ENCODE measurements at places on chromosomes 3 and 15.

GRCh38 chr3:114093596-114093995 lies 37.1 kb downstream of the QTRT2 start:
- no peak for DNase-seq

GRCh38 chr15:45842151-45842550 lies 207.3 kb downstream of the SQOR start:
- DNase-seq: no peak

- no peak for DNase-seq
Observed at GRCh38 chr3:1172644-1173043, 79.8 kb downstream of the CNTN6 start.

GRCh38 chr3:40228792-40229350 lies 80.6 kb upstream of the EIF1B start:
- DNase-seq: no peak

- peak; percentile 27 for DNase-seq
Observed at GRCh38 chr3:141303481-141304223, 64.7 kb upstream of the ZBTB38 start.

GRCh38 chr15:64466408-64467141 lies 6.2 kb downstream of the ZNF609 start:
- DNase-seq: no peak

GRCh38 chr15:47620960-47621681 lies 96.2 kb upstream of the SEMA6D start:
- DNase-seq: no peak

- peak; percentile 77 for DNase-seq
Observed at GRCh38 chr3:46321461-46322104, 32.3 kb upstream of the CCR2 start.

DNA sequence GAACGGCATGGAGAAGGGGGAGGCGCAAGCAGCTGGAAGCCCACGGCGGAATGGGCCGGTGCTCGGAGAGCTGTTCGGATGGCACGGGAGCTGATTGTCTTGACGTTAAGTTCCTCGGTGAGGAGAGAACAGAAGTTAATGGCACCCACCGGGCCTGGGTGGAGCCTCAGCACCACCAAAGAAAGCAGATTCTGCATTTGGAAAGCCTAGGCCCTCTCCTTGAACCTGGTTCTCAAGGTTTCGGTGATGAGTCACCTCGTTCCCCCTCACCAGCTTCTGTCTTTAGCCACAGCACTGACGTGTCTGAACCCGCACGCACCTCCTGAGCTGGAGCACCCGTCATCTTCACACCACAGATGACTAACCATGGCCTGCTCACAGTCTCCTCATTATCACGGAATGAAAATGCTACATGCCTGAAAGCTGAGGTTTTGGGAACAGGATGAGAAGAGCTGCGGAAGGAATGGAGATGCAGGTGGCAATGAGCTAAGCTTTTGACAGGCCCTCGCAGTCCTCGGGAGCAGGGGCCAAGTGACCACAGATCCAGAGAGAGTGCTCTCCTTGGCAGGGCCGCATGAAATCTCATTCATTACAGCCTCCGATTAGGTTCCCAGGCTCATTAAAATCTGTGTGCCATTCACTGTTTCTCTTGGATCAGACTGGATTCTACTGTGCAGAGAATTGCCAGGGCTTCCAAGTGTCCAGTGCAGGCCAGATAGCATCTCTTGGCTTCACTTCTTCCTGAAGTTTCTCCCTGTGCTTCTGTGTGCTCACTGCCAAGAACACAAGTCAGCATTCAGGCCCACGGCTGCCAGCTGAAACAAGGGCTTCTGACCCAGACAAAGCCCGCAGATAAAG lies 96.3 kb upstream of the DLG1 start:
- no peak for DNase-seq

- no peak for DNase-seq
Observed at GRCh38 chr3:126245811-126246727, 65.7 kb upstream of the ALDH1L1 start.

- no peak for DNase-seq
Observed at GRCh38 chr3:13236557-13237173, 163.4 kb upstream of the IQSEC1 start.

- DNase-seq: no peak
Observed at GRCh38 chr3:23130406-23130805, 72.7 kb upstream of the UBE2E2 start.

DNA sequence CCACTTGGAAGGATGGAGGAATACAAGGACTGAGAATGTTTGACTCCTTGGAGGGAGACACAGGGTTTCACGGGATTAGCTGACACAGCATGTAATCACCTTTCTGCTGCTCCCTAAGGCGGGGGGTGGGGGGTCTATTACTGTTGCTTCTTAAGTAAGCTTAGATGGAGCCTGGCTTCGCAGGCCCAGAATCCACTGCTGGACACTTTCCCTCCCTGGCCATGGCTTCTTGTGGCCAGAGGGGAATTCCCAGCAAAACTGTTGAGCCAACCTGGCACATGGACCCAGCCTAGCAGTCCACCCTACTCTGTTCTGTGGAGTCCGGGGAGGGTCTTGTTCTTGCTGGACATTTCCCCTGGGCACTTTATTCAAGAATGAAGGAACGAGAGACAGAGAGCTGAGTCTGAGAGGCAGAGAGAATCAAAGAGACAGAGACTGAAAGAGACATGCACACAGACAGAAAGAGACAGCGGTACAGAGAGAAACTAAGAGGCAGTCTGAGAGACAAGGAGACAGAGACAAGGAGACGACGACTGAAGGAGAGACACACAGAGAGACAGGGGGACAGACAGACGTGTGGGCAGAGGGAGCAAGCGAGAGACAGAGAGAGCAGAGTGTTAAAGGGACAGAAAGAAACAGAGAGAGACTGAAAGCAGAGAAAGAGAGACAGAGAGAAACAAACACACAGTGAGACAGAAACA lies 55.6 kb upstream of the DLG1 start:
- DNase-seq: no peak

- DNase-seq: no peak
Observed at GRCh38 chr15:70488002-70488605, 275.3 kb downstream of the UACA start.

DNA sequence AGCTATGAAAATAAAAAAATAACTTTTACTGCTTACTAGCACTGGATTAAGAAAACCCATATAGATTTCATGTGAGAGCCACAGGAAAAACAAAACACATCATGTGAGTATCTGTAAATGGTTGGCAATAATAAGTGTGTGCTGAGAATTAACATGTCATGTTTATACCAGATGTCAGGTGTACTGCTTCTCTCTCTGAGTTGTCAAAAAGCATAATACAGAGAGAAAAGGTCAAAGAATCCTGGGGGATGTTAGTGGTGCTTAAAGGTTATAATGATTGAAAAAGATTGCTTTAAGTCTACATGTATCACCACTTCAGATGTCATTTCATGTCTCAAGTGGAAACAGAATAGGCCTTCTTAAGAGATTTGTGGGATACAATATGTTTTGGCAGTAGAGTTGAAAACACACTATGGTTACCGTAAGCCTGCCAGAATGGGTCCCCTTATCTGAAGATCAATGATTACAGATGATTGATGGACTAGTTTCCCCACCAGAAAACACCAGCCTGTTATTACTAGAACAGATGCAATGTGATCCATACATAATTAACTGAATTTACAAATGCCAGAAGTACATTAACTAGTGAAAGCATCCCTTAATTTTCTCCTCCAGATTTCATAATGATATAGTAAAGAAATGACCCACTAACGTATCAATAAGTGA lies 204.1 kb downstream of the CNTN3 start:
- no peak for DNase-seq

DNA sequence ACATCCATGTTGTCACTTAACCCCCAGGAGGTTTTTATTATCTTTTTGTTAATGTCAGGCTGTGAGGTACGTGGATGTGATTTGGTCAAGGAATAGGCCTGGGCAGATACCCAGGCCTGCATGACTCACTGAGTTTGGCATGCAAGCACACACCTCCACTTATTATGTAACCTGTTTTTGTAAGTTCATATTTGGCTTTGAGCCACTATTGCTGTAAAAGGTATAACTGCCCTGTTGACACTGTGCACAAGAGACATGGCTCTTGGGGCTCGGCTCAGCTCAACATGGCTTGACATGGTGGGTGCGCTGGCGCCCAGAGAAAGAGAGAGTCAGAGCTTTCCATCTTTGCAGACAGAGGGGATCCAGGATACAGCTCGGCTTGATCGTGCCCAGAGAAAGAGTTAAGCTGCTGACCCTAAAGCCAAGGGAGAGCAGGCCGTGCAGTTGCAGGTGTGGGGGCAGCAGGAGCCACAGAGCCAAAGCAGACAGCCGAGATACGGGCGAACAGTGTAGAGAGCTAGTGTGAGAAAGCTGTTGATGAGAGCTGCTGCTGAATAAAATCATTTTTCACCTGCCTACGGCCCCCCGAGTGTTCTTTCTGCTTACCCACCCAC lies 67.9 kb upstream of the UNC13C start:
- DNase-seq: no peak

GRCh38 chr15:62901909-62902546 lies 140.5 kb upstream of the TPM1 start:
- DNase-seq: no peak

DNA sequence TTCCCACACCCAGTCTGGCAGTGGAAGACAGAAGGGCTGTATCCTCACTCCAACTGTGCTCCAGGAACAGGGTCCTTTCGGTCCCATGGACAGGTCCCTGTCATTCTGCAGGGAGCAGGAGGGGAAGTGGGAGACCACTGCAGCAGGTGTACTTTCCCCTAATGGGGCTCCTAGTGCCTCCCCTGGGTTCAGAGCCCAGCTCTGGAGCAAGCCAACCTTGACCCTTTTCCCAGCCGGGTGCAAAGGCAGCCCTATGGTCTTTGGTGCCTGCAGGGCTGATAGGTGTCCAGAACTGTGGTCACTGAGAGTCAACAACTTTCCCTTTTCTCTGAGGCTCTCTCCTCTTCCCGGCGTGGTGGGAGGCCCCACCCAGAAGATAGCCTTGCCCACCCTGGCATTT lies 26.8 kb downstream of the MAGEF1 start:
- no peak for DNase-seq

GRCh38 chr3:114111060-114111770 lies 54.7 kb downstream of the QTRT2 start:
- DNase-seq: peak; percentile 92

GRCh38 chr3:179020112-179020511 lies 51.5 kb downstream of the ZMAT3 start:
- no peak for DNase-seq

- no peak for DNase-seq
Observed at GRCh38 chr15:86162172-86162591, 82.5 kb downstream of the AGBL1 start.

DNA sequence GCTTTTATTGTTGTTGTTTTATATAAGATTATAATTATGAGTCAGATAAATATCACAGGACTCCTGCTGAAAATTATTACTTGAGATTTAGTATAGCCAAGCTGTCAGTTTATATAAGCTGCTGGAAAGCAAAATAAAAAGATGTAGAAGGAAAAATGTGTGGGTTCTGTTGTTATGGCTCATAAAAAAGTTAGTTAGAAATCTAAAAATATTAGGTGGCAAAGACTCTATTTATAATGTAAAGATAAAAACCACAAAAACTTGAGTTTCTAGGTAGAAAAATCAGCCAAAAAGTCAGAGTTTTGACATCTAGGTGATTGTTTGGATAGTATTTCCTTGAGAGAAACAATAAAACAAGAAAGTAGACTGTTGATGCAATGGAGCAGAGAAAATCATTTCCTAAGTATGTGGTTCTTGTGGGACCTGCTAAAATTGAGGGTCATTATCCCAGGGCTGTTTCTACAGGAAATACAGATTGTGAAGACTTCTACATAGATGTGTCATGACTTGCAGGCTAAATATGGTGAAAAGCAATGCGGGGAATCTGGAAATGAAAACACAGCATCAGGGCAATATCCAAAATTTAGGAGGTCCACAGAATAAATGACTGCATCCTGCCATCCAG lies 1109.6 kb upstream of the CADM2 start:
- DNase-seq: no peak

DNA sequence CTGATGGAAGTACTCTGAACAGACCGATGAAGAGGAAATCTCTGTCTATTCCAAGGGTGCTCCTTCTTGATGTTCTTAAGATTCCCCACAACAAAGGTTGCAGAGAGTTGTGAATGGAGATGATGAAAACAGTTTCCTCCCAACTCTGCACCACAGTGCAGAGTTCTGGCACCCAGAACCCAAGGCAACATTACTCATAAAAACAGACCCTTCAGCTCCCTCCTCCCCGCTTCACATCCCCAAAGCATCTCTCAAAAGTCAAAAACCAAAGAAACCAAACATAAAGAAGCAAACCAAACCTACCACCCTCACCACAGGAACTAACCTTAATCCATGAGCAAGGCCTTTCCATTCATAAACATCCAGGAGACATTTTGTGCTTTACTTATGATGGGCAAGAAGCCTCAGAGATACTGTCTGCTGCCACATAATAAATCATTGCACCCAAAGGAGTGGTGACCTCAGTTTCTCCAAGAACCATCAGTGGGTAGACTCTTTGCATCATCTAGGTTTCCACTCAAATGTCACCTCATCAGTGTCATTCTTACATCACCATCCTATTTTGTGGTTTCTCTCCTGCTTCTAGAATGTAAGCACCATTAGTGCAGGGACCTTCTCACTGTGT lies 13.2 kb downstream of the PCOLCE2 start:
- no peak for DNase-seq

- peak; percentile 66 for DNase-seq
Observed at GRCh38 chr3:161489395-161489794, 7.2 kb upstream of the OTOL1 start.

DNA sequence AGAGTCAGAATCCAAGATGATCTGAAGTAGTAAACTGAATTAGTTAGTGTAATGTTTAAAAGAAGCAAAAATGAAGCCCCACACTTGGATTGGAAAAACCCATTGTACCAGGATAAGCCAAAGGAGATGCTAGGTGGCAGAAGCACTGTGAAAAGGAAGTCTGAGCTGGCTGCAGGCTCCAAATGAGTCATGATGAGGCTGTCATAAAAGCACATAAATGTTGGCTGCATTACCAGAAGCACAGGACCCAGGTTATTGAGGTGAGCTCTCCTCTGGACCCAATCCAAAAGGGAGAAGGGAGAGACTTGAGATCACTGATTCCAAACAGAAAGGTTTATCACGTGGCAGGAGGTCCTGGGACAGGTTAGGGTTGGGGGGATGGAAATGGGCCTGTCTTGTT lies 3.2 kb upstream of the ACAN start:
- DNase-seq: no peak

DNA sequence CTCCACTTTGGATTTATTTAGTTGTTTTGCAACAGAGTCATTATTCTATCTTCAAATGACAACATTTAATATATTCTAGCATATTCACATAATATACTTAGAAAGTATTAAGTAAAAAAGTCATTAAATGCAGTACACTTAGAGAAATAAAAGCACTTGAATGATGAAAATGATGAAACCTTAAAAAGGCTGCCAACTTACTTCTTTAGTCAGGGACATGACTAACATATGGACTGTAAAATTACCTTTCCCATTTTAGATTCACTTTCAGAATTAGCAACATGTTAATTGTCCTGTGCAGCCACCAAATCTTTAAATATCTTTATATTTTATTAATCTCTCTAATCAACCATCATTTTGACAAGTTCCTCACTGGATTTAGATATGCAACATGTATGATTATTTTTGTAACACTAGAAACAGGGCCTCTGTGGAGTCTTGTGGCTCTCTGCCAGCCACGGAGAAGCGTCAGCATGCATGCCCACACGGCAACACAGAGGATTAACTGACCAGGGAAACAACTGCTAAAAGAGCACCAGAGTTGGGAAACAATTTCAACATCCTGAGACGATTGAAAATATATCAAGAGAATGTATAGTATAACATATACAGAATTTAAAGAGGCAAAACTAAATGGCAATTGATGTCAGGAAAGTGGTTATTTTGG lies 95.7 kb downstream of the ANO10 start:
- DNase-seq: no peak

GRCh38 chr3:25910997-25911396 lies 121.1 kb downstream of the OXSM start:
- DNase-seq: no peak
